ENCODE measurements at places on chromosomes 2 and 18. TPM values are rescaled to one million over a fixed set of nuclear protein-coding genes. Genes with fewer than 3 reads are reported as not detected.

GRCh38 chr2:191593622-191594385 lies 84.1 kb upstream of the NABP1 start:
- no peaks in the 10 kb centered on the region for H3K36me3 ChIP-seq
- H3K27me3 ChIP-seq, result no peaks in the 10 kb centered on the region
- no peak overlapping the region for H3K4me3 ChIP-seq
- no peak for DNase-seq

Gene COLEC12
- 0.55 TPM for total RNA-seq

- H3K27ac ChIP-seq, result no peak overlapping the region
- no peaks in the 10 kb centered on the region for H3K4me1 ChIP-seq
- no peak overlapping the region for H3K4me3 ChIP-seq
- DNase-seq, result no peak
- H3K36me3 ChIP-seq, result peaks cover 7% of the 10 kb centered on the region
- H3K27me3 ChIP-seq, result no peaks in the 10 kb centered on the region
Measured at GRCh38 chr2:27854229-27854862, 35.8 kb downstream of the RBKS start.

Gene CNRIP1
- total RNA-seq, result not detected

Gene UPP2
- total RNA-seq, result not detected

Gene RAB17
- total RNA-seq, result 49.9 TPM

Measured in progenitor cell of endocrine pancreas (in vitro differentiated cells).